ENCODE measurements at places on chromosomes 3 and 15. TPM values are rescaled to one million over a fixed set of nuclear protein-coding genes. Genes with fewer than 3 reads are reported as not detected.

DNA sequence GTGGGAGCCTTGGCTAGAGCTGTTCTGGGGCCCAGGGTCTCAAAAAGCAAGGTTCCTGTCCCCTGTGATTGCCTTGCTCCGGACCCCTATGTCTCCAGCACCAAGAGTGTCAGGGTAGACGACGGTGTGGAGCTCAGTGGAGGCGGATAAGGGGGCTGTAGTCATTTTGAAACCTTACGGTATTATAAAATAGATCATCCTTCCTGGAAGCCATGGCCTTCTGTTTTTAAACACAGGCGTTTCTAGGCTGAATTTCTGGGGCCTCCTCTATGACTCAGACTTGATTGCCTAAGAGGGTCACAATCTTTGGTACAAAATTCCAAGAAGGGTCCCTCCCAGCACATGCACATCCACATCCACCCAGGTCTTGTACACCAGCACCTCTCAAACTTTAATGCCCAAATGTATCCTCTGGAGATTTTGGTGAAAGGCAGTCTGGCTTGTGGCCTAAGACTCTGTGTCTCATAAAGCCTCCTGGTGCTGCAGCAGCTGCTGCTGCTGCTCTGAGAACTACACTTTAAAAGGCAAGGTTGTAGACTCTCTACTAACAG is 70.5 kb upstream of the XCR1 start:
- no peak overlapping the region for H3K4me3 ChIP-seq
- no peaks in the 10 kb centered on the region for H3K4me1 ChIP-seq
- H3K36me3 ChIP-seq, result no peaks in the 10 kb centered on the region
- no peaks in the 10 kb centered on the region for H3K27me3 ChIP-seq
- H3K27ac ChIP-seq, result peak overlapping the region; percentile 79

DNA sequence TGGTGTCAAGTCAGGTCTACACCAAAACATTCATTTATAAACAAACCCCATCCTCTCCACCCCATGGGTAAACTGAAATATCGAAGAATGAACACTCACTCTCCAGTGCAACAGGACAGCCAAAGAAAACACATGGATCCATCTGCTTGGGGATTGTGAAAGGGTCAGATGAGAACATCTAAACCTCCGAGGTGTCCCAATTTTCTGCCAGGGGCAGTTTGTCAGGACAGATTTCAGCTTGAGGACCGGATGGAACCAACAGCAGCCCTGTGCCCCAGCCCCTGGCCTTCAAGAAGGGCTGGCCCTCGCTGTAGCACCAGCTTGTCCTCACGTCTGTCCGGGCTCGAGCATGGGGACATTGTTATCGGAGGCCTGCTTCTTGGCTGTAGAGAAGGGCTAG is 45.5 kb downstream of the PCSK6 start:
- no peaks in the 10 kb centered on the region for H3K36me3 ChIP-seq
- no peak overlapping the region for H3K4me3 ChIP-seq
- H3K4me1 ChIP-seq, result no peaks in the 10 kb centered on the region
- H3K27me3 ChIP-seq, result no peaks in the 10 kb centered on the region
- no peak overlapping the region for H3K27ac ChIP-seq

- H3K27me3 ChIP-seq, result no peaks in the 10 kb centered on the region
- no peak overlapping the region for H3K4me3 ChIP-seq
- no peak for DNase-seq
These were observed 2.7 kb downstream of the RFTN1 start for GRCh38 chr3:16510620-16511319.

DNA sequence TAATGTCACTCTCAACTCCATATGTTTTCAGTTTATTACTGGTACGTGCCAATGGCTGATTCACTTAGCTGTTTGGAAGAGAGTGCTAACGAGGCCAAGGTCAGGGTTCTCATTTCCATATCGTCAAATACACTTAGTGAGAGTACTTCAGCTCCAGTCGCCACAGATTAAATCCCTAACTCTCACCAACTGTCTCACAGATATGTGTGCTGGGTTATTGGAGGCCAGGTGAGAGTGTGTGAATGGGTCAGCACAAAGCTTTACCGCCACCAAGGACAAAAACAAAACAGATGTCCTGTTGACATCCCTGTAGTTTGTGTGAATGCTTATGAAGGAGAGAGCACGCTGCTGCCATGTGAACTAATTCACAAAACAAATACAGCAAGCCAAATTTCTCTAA is 133.5 kb upstream of the TBL1XR1 start:
- peaks cover 9% of the 10 kb centered on the region for H3K4me1 ChIP-seq
- H3K36me3 ChIP-seq, result no peaks in the 10 kb centered on the region
- no peak for DNase-seq

GRCh38 chr15:94372821-94373220 is 141.5 kb downstream of the MCTP2 start:
- no peak overlapping the region for H3K4me3 ChIP-seq
- H3K36me3 ChIP-seq, result no peaks in the 10 kb centered on the region
- DNase-seq, result no peak

DNA sequence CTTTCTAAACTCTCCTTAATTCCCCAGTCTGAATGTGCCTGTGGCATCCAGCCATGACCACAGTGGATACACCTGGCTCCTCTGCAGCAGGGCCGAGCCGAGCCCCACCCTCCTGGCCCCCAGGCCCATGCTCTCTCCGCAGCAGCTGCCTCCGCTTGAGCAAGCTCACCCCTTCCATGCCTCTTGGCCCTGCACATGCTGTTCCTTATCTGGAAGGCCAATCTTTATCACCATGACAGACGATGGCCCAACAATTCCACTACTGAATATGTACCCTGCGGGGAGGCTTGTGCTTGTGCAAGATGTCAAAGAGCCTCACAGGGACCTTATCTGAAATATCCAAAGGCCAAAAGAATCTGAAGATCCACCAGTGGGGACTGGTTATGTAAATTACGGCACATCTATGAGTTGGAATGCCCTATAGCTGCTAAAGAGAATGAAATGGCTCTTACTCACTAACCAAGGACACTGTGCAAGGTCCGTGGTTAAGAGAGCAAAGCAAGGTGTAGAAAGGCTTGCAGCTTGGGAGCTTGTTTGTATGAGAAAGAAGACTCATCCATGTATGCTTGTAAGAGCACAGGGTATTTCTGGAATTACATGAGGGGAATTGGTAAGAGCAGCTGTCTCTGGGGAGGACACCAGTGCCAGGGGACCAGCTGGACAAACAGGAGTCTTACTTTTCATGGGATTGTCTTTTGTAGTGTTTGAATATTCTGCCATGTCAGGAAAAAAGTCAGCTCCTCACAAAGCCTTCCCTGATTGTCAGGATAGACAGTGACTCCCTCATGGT is 55.2 kb downstream of the WNT7A start:
- peak; percentile 46 for DNase-seq
- no peaks in the 10 kb centered on the region for H3K27me3 ChIP-seq
- H3K27ac ChIP-seq, result no peak overlapping the region
- H3K36me3 ChIP-seq, result no peaks in the 10 kb centered on the region
- no peaks in the 10 kb centered on the region for H3K4me1 ChIP-seq

Gene GAP43
- 18.9 TPM for total RNA-seq

Gene CYP11A1
- 1.7 TPM for total RNA-seq

Gene LYZL4
- not detected for total RNA-seq

Gene SLC6A1
- total RNA-seq, result 0.28 TPM

Measured in sigmoid colon (tissue), 7 donors.